ENCODE measurements at places on chromosomes 4 and X. TPM values are rescaled to one million over a fixed set of nuclear protein-coding genes. Genes with fewer than 3 reads are reported as not detected.

ANAPC4 gene
- 13.6 TPM for total RNA-seq

MEPE gene
- not detected for total RNA-seq

VGLL1 gene
- total RNA-seq, result not detected

SERTM2 gene
- not detected for total RNA-seq

GSTCD gene
- 7.2 TPM for total RNA-seq
